Hindlimb muscle (tissue), 1 donor: ENCODE measurements at places on chromosomes 16 and 17. TPM values are rescaled to one million over a fixed set of nuclear protein-coding genes. Genes with fewer than 3 reads are reported as not detected.

DNA sequence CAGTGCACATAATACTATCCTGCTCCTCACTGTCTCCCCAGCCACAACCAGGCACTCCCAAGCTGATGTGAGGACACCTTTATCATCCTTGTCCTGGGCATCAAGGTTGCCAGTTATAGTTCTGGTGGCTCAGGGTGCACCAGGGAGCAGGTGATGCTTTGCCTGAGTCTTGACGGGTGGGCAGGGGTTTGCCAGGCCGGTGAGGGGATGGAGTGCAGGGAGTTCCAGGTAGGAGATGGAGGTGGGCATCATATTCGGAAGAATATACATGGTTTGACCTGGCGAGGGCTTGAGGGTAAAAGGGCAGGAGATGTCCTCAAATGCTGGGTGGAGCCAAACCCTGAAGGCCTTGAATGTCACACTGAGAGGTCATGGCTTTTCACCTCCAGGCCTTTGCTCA, 115.8 kb upstream of the CRHR1 start:
- DNase-seq = no peak

Gene SPATA22
- 0.32 TPM for polyA plus RNA-seq

GRCh38 chr16:27450196-27450549, 48.2 kb downstream of the IL21R start:
- no peak for DNase-seq

DNA sequence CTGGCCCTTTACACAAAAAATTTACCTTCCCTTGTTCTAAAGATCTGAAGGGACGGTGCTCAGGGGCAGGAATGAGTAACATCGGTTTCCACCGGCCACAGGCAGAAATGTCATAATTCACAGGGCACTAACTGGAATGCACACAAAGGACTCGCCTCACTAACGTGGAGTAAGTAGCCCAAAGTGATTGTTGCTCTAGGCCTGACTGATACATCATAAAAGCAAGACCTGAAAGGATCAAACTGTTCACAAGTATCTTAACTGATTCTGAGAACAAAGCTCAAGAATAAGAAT, 8.9 kb upstream of the TCF25 start:
- DNase-seq = no peak

Gene KRT27
- not detected for polyA plus RNA-seq

- peak; percentile 29 for DNase-seq
Measured at GRCh38 chr17:47789611-47790561, 31.7 kb downstream of the OSBPL7 start.

- DNase-seq = no peak
Measured at GRCh38 chr16:31711344-31711845, 162.2 kb upstream of the ZNF267 start.
